GM13976 (cell line): ENCODE measurements at places on chromosomes 2 and 18.

DNA sequence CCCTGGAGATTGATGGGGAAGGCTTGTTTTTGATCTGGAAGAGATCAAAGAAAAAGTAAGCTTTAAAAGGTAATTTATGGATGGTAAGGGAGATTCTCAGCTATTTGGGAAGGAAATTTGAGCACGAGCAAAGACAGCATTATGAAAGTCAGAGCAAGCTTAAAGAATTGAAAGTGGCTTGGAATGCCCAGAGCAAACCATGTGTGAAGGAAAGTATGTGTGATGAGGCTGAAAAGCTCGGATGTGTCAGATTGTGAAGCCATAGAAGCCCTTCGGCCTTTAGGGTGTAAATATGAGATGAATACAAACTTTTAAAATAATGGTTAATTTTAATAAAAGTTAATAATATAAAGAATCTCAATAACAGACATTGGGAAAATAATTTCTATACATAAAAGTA, 377.4 kb upstream of the DSEL start:
- no peak for DNase-seq

DNA sequence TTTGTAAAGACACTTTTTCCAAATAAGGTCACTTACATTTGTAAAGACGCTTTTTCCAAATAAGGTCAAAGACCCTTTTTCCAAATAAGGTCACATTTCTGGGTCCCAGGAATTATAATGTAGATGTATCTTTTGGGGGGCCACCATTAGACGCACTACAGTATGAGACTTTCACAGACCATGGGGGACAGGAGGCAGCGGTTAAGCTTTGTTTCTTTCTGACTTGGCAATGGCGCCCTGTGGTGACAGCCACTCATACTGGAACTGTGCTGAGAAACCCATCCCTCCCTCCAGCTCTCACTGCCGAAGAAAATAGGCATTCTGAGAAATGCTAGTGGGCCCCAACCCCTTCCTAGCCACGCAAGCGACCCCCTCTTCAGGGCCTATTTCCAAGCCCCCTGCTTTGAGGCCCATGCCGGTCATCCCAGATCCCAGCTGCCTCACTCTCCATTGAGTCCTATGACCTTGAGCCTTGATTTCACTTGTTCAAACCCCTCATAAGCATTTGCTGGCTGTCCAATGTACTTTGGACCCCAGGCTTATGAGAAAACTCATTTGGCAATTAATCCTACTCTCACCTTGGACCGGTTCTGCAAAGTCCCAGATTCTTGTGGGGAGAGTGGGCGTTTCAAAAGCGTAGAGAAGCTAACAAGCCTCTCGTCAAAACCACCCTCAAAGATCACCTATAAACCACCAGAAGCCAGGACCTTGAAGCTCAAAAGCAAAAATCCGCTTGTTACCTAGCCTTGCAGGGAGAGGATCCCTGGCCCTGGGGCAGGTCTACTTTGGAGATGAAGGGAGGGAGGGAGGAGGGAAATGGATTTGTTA, 11.3 kb upstream of the SPATA3 start:
- peak; percentile 79 for DNase-seq

- DNase-seq, result no peak
These were observed 107.1 kb downstream of the TMX3 start for GRCh38 chr18:68607852-68608251.

DNA sequence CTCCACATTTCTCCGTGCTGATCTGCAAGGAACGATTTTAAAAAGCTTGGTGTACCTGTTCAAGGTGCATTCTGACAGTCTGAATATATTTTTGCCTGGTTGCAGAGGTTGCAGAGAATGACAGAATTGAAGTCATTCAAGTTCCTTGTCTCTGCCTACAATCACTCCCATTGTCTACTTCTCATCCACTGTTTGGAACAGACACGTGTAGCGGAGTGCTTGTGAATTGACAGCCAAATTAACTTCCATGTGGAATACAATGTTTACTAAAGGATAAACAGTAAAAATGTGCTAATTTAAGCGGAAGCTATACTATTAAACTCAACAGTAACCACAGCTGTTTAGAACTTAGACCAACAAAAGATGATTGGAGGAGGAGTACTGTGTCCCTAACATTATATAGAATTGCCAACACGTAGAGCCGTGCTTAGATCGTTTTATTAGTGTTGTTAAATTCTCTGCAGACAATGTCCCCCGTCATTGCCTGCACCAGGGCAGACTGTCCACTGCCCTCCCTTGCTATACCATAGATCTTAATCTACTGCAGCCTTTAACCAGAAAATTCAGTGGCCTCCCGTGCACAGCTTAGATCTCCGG, 87.3 kb upstream of the ZCCHC2 start:
- no peak for DNase-seq

DNA sequence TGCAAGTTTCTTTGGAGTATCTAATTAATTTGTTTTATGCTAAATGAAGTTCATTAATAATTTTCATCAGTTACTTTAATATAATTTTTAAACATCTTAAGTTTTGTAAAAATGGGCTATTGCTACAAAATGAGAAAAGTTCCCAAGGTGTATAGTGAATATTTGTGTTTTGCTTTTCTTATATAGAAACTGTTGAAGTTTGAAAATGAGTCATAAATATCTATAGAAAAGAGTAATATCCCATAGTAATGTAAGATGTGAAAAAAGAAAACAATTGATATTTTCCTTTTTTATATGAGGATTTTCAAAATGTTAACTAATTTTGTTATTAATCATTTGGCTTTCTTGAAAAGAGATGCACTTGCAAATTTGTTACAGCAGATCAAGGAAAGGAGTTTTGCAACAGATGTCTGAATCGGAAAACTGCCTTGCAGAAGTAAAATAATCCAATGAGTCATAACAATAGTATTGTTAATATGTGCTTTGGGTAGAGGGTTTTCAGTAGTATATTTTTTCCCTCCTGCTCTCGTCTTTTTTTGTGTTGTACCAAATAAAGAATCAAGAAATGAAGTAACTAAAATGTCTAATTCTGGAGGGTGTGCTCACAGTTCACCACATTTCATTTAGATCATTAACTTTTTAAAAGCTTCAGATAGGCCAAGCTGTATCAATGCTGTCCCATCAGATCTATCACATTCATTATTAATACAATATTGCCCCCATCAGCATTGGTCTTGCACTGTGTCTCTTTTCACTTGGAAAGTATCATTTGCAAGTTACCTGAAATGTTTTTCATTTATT, 15.5 kb downstream of the DUSP19 start:
- DNase-seq, result peak; percentile 40

DNA sequence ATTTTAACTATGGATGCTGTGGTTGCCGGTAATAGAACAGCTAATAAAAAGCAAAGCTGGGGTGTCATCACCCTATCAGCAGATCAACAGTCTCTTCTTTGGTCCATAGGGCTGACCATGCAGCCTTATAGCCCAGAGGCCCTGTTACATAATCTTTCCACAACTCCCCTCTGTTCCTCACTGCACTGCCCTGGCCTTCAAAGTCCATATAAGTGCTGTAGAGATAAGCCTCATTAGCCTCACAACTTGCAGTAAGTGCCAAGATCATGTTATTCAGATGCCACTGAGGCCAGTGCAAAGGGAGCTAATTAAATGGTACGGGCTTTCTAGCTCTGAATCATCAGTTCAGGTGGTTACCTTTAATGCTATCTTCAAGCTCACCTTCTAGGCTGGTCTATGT, 89.7 kb upstream of the CXCR4 start:
- no peak for DNase-seq

DNA sequence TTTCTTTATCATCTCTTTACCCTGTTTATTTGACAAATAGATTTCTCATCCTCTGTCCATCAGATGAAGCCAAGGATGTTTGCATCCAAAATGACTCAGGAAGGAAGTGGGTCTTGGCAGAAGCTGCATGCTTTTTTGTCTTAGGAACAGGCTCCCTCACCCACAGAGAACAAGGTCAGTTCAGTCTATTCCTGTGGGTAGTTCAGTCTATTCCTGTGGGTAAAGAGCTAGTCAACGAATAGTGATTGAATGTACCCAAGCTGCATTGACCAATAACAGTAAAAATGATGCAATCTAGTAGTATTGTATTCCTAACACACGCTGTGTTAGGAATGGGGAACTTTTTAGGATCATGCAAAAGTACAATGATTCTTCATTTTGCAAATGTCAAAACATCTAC, 290.8 kb upstream of the TANK start:
- DNase-seq, result no peak

DNA sequence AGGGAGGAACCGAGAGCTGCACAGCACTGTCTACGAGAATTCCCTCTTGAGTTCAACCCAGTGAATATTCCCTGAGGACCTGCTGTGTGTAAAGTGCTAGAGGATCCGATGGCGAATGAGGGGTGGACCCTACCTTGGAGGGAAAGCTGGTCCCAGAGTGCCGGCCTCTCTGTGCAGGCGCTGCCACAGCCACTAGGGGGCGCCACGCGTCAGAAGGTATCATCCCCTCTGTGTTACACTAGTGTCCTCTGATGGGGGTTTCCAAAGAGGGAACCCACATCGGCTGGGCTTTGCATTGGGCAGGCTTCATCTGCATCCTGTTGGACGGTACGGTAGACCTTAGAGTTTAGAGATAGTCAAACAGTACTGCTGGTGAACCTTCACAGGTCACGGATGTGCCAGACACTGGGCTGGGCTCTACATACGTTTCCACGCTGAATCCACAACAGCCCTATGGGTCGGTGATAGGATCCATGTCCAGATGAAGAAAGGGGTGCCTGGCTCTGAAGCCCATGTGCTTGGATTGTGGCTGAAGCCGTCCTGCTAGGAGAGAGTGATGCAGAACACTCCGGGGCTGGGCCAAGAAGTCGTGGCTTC, 39.0 kb downstream of the COA5 start:
- peak; percentile 87 for DNase-seq

GRCh38 chr2:70771446-70771845, 3.4 kb upstream of the ADD2 start:
- DNase-seq, result peak; percentile 34

DNA sequence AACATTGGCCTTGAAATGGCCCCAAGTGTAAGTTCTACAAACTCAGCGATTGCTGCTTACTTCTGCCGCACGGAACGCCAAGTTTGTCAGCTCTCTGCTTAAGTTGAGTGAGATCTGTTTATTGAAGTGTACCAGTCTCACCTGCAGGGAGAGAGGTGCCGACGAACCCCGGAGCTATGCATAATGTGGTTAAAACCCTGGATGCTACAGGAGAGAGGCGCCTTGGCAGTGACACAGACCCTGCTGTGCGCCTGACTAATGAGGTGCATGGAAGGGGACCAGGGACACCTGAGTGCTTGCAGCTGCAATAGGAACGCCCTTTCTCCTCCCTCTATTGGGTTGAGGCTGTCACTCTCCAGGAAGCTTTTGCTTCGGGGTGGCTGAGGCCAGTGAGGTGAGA, 979 bp downstream of the SLC9A2 start:
- DNase-seq, result peak; percentile 9

DNA sequence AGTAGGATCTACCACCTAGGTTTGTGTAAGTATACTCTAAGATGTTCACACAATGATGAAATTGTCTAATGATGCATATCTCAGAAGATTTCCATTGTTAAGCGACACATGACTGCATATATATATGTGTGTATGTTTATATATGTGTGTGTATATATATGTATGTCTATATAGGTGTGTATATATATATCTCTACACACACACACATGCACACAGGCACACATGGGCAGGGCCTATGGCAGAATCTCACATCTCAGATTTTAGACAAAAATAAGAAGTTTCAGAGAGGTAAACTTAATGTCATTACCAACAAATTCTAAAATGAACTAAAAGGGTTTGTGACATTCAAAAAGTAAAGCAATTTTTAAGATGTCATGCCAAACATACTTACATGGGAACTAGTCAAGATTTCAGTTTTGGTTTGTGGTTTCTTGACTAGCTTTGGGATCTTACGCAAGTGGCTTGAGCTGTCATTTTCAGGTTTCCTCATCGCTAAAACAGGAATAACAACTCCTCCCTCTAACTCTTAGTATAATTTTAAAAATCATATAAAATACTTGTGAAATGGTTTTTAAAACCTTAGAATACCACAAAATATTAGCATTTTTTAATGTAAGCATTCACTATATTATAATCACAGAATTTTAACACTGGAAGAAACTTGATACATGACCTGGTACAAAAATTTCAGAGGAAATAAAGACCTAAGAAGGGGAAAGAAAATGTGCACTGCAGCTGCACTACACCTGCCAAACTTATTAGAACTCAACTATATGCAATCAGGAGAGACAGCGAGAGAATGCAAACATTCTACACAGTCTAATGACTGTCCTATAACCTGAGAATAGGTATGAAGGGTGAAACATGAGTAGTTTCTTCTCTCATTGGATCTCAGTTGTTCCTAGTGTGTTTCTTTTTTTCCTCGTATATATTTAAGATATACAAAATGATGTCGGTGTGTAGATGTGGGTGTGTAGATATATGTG, 75.7 kb downstream of the TTC21B start:
- DNase-seq, result peak; percentile 16

DNA sequence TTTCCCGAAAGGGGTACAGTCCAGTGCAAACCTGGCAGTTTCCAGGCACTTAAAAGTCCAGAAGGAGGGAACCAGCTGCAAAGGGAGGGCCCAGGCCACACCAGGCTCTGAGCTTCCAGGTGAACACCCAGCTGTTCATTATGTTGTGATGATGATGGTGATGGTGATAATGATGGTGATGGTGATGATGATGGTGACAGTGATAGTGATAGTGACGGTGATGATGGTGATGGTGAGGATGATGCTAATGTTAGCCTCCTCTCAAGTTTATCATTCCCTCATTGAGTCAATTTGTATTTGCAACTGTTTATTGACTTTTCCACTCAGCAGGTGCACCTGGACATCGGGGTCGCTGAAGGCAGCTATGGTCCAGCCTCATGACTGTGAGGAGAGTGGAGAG, 199.4 kb upstream of the ID2 start:
- no peak for DNase-seq

- DNase-seq, result no peak
These were observed 210.6 kb downstream of the IKZF2 start for GRCh38 chr2:212940816-212941215.

DNA sequence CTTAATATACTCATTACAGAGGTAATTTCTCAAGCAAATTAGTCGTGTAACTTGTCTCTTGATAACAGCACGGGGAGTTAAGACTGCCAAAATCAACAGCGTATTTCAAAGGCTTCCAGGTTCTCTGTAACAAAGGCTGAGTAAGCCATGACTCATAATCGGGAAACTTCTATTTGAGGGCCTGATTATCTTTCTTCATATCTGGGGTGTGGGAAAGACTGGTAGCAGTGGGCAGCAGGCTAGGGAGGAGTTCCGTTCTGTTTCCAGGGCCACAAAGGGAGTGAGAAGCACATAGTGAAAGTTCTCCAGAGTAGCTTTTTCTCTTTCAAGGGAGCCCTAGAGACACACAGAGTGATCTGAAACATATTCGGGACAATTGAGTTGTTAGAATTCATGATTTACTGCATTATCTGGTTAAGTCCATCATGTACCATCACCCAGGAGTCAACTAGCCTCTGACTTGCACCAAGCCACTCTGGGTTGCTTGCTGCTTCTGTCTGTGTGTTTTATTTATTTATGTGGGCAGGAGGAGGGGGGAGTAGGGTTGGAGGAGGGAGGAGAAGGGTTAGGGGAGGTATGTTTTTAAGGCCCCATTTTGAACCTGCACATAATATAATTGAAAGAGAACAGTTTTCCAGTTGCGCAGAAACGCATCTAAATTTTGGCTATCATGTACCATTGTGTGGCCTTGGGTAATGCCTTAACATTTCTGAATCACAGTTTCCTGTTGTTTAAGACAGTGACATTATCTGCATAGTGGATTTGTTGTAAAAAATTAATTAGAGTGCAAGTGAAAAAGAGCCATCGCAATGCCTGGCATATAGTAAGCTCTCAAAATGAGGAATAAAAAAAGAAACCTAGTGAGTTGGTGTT, 80.5 kb upstream of the ITPRID2 start:
- DNase-seq, result no peak

GRCh38 chr2:162746310-162746709, 92.3 kb downstream of the KCNH7 start:
- DNase-seq, result no peak
